ENCODE measurements at places on chromosomes 3 and 15. TPM values are rescaled to one million over a fixed set of nuclear protein-coding genes. Genes with fewer than 3 reads are reported as not detected.

KLHL6 gene
- total RNA-seq = under 0.01 TPM

GRCh38 chr3:12445523-12446240 lies 38.6 kb upstream of the TSEN2 start:
- DNase-seq = no peak

DNA sequence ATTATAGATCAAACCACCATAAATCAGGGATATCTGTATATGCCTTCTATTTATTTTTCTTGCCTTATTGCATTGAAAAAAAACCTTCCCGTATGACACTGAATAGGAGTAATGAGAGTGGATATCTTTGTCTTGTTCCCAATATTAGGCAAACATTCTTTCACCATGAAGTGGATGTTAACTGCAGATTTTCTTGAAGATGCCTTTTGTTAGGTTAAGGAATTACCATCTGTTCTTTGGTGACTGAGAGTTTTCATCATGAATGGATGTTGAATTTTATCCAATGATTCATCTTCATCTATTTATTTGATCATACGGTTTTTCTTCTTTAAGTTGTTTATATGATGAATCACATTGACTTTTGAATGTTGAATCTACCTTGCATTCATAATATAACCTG lies 47.1 kb upstream of the MECOM start:
- peak; percentile 14 for DNase-seq

LIPH gene
- total RNA-seq = 5.6 TPM

GRCh38 chr3:88626456-88627120 lies 476.8 kb downstream of the C3orf38 start:
- no peak for DNase-seq

GRCh38 chr3:56884387-56884786 lies 82.6 kb upstream of the ARHGEF3 start:
- peak; percentile 92 for DNase-seq

HGD gene
- 0.38 TPM for total RNA-seq

GRCh38 chr3:193078996-193079753 lies 161.5 kb upstream of the MB21D2 start:
- DNase-seq = no peak

FBXL22 gene
- under 0.01 TPM for total RNA-seq

DNA sequence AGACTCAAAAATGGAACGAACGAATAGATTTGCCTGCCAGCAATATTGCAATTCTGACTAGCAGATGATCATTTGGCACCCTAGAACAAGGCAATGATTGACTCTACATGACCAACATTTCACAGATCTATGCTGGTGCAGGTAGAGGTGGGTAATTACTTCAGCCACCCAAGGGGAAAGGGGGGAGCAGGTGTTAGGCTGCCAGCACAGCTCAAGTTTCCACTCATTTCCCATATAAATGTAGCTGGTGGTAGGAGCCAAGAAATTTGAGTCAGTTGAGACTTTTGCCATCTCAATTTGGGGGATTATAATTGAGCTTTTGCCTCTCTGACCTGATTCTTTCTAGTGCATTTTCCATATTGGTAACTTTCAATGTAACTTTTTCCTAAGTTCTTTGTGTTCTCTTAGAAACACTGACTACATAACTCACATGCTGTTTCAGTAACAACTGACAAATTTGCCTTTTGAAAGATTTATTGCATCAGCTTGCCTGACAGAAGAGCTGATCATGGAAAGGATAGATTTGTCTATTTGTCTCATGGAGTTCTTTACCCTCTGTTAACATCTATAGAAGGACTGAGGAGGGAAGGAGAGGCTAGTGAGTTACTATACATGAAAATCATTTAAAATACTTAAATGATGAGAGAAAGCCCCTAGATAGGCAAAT lies 902.5 kb downstream of the ZPLD1 start:
- DNase-seq = no peak

GRCh38 chr3:13264468-13264795 lies 155.7 kb downstream of the NUP210 start:
- DNase-seq = no peak

A4GNT gene
- not detected for total RNA-seq

- DNase-seq = no peak
Observed at GRCh38 chr3:13012221-13012691, 61.0 kb downstream of the IQSEC1 start.

DNA sequence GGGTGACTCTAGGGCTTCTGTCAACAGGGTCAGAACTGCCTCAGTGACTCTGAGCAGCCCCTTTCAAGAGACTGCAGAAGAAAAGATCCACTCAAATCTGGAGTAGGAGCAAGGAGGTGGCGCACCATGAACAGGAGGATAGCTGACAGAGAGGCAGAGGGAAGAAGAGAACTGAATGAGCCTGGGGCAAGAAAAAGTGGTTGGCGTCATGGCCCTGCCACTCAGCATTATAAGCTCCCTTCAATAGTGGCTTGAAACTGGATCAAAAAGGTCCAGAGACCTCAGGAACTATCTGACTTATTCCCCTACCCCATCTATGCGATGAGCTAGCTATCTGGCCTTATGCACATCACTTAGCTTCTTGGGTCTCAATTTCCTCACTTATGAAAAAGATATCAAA lies 66.6 kb downstream of the NCEH1 start:
- no peak for DNase-seq

GRCh38 chr3:64575211-64575844 lies 112.5 kb downstream of the ADAMTS9 start:
- DNase-seq = peak; percentile 29

DNA sequence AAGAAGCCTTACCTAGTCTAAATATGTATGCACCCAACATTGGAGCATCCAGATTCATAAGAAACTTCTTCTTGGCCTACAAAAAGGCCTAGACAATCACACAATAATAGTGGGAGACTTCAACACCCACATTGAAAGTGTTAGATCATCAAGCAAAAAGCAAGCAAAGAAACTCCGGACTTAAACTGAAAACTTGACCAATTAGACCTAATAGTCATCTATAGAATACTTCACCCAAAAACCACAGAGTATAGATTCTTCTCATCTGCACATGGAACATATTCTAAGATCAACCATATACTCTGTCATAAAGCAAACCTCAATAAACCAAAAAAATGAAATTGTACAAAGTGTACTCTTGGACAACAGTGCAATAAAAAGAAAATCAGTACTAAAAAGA lies 22.3 kb upstream of the OR5K4 start:
- DNase-seq = no peak

DNA sequence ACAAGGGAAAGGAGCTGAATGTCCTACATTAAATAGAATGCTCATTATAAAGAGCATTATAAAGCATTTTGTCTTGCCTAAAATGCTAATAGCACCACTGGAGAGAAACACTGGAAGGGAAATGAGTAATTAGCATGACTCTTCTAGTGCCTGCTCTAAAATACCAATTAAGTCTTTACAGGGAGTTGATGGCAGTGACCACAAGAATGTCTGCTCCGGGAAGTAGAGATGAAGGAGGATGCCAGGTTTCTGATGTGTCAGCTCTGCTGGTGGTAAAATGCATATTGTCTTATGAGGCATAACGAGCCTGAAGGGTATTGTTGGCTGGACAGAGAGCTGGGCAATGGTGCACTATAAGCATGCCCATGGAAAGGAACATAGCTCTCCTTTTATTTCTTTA lies 49.5 kb downstream of the MYLK start:
- DNase-seq = peak; percentile 98

AKAP13 gene
- total RNA-seq = 53.4 TPM

ST3GAL6 gene
- 2.9 TPM for total RNA-seq

- no peak for DNase-seq
Observed at GRCh38 chr15:76105391-76105790, 45.6 kb downstream of the TMEM266 start.
